ENCODE measurements at places on chromosomes 6 and 20. TPM values are rescaled to one million over a fixed set of nuclear protein-coding genes. Genes with fewer than 3 reads are reported as not detected.

TMEM14C gene
- 61.3 TPM for total RNA-seq

- H3K27me3 ChIP-seq = no peaks in the 10 kb centered on the region
- no peaks in the 10 kb centered on the region for H3K4me1 ChIP-seq
- H3K36me3 ChIP-seq = no peaks in the 10 kb centered on the region
Observed at GRCh38 chr6:47278545-47278944, 31.2 kb downstream of the TNFRSF21 start.

GRCh38 chr6:34027445-34027936 is 118.4 kb downstream of the GRM4 start:
- H3K27me3 ChIP-seq = peaks cover 2% of the 10 kb centered on the region
- H3K4me1 ChIP-seq = no peaks in the 10 kb centered on the region
- DNase-seq = peak; percentile 33
- no peak overlapping the region for H3K4me3 ChIP-seq
- H3K27ac ChIP-seq = no peak overlapping the region

SAMD5 gene
- total RNA-seq = 0.48 TPM

TFAP2A gene
- total RNA-seq = 0.23 TPM

- H3K27me3 ChIP-seq = peaks cover 83% of the 10 kb centered on the region
- H3K27ac ChIP-seq = no peak overlapping the region
Observed at GRCh38 chr6:41373919-41374617, 38.7 kb downstream of the NCR2 start.

Measured in activated T-helper 2 cell treated with anti-CD3 and anti-CD28 coated beads, Interferon-gamma antibody, Interleukin-2, Interleukin-4, amounts not matched to agents 10 μg/mL and 5 μg/mL and 100 μg/mL, durations not matched to agents 14 hours and 24 hours and 36 hours (primary cell).